Activated T-cell treated with anti-CD3 and anti-CD28 coated beads, Interleukin-2, amount 50 U/mL, for 24 hours (primary cell): ENCODE measurements at places on chromosomes 2 and 18.

DNA sequence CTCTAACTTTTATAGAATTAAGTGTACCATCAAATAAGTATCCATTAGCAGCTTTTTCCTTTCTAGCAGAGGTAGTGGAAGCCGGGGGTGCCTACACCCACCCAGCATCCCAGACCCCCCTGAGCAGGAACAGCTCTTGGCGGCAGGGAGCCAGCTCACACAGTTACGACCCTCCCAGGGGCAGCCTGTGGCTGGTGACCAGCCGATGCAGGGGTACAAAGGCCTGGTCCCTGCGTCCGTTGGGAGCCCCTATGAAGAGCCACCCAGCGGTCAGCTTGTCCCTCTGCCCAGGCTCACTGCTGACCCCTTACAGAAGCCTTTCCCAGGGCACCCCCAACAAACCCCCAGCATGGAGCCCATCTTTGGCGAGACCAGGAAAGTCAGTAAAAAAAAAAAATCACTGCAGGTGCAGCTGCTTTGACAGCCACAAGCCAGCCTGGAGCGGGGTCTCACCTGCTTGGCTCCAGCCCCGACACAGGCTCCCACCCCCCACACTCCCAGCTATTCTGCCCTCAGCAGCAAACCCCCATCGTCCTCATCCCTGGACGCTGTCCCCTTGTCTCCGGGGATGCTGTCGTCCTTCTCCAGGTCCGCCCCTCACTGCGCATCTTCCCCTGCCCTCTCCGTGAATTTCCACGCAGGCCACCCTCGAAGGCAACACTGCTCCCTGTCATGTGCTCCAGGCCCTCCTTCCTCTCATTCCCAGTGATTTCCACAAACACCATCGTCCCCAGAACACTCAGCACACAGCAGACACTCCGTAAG lies 43.1 kb downstream of the GPC1 start:
- DNase-seq = no peak

- no peak for DNase-seq
These were observed 365.4 kb downstream of the SS18 start for GRCh38 chr18:25724997-25725396.

DNA sequence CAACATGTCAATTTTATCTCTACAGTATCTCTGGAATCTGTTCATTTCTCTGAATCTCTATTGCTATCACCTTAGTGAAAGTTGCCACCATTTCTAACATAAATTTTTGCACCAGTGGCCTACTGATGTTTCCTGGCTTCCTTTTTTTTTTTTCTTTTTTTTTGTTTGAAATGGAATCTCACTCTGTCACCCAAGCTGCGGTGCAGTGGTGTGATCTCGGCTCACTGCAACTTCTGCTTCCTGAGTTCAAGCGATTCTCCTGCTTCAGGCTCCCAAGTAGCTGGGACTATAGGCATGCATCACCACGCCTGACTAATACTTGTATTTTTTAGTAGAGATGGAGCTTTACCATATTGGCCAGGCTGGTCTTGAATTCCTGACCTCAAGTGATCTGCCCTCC lies 35.1 kb downstream of the KCNJ13 start:
- no peak for DNase-seq

DNA sequence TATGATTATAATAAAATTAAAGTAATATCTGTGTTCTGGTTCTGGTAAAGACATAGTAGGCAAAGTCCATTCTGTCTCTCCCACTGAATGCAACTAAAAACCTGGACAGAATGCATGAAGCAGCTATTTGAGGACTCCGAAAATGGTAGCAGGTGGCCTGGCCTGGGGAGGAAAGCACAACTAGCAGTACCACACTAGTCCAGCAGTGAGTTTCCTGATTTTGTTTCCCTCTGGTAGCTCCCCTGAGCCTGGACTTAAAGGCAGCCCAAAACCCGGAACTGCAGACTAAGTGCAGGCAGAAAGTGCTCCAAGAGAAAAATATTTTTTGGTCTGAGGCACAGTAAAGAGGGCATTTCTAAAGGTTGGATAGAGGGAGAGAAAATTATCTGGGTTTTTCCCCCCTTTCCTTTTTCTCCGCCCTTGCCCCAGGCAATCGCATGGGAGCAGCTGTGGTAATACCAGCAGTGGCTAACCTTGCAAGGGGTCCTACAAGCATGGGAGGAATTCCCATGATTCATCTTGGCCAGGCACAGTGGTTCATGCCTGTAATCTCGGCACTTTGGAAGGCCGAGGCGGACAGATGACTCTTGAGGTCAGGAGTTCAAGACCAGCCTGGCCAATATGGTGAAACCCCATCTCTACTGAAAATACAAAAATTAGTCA lies 32.3 kb downstream of the ASXL2 start:
- no peak for DNase-seq

- no peak for DNase-seq
These were observed 42.5 kb upstream of the LRPPRC start for GRCh38 chr2:44038277-44038676.

DNA sequence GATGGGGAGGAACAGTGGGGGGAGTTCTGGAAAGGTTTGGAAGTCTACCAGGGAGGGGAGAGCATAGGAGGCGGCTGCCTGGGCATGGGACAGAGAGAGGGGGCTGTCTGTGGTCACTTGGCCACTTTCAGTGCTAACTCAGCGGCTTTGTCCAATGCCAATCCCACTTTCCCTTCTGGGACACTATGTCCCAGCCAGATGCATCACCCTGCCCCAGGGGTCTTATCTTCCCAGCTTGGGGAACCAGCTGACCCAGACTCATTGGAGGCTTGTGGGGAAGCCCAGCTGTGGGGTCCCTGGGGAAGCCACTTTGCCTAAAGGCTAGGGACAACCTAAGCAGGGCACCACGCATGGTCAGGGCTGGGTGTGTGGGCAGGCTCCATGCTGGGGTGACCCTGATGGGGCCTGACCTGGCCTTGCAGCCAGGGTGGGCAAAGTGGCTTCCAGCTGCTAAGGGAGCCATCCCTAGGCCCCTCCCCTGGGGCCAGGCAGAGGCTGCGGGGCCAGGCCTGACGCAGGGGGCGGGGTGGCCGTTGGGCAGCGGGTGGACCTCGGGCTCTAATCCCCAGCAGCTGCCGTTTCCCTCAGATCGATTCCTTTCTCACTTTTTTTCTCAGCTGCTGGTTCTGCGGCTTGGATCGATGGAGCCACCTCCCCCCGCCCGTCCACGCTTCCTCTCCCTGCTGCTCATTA lies 1.6 kb upstream of the ASIC4 start:
- no peak for DNase-seq

GRCh38 chr2:46979571-46979979 lies 64.0 kb upstream of the MCFD2 start:
- DNase-seq = no peak

- peak; percentile 38 for DNase-seq
These were observed 45.6 kb upstream of the SELENOI start for GRCh38 chr2:26300234-26300925.
